Ammon's horn (tissue), 1 donor: ENCODE measurements at places on chromosomes 2 and 18.

DNA sequence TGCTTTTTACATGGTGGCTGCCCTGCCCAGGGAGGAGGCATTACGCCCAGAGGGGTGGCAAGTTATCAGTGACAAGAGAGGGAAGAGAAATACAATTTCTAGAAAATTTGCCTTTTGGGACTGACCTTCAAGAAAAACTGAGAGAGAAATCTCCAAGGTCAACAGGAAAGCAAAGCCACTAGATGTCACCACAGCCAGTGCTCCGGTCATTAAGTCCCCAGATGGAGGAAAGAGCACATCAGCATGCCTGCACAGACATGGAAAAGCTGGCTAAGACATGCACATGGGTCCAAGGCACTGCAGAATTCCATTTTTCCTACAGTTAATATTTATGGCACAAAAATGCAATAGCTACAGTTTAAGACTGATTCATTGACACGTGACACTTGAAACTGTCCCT lies 21.0 kb downstream of the FHL2 start:
- DNase-seq, result no peak

GRCh38 chr2:230812033-230812432 lies 52.7 kb upstream of the ITM2C start:
- no peak for DNase-seq

- no peak for DNase-seq
Measured at GRCh38 chr18:67608191-67608590, 91.7 kb upstream of the DSEL start.

DNA sequence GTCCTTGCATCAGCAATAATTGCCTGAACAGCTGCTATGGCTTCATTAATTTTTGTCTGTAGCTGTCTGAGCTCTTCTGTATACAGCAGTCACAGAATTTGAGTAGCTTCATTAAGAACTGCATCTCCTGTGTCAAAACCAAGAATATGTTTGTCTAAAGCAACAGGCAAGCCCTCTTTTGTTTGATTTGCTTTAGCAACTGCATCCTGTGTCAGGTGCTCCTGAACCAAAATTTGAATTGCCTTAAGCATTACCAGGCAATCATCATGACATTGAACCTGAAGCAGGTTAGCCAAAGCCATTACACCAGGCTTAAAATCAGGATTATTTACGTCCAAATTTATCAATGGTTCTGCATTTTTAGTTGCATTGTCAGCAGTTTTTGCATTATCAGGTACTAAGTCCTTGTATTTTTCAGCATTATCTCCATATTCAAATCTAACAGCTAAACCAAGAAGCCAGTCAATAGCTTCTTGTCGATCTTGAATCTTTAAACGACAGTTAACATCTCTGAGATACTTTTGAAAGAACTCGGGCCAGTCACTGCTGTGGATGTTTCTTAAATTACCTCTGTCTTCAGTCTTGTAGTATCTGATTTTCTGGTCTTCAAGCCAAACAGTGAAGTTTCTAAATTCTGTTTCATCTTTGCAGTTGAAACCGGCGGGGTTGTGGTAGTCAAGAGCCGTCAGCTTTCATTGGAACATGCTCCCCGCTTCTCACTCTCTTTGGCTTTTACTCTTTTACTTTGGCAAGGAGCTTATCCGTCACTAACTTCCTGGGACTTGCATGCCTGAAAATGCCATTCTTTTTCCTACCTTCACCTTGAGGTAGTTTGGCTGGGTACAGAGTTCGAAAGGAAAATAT lies 42.2 kb downstream of the MERTK start:
- no peak for DNase-seq

GRCh38 chr2:238684362-238685326 lies 163.2 kb upstream of the TWIST2 start:
- DNase-seq, result peak; percentile 28

DNA sequence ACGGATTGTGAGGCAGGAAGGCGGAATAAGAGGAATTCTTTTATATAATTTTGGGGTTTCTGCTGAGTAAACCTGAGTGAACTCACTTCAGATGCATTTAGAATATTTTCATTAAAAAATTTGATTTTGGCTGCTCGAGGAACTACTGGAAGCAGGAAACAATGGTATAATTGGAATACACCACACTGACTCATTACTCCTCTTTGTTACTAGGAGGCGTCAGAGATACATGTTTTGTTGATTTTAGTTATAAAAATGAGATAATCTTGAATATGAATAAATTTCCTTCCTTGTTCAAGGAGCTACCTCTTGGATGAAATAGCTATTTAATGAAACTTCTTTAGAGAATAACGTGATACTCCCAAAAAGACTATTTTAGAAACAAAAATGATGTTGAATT lies 97.4 kb downstream of the ANKRD36 start:
- DNase-seq, result no peak

DNA sequence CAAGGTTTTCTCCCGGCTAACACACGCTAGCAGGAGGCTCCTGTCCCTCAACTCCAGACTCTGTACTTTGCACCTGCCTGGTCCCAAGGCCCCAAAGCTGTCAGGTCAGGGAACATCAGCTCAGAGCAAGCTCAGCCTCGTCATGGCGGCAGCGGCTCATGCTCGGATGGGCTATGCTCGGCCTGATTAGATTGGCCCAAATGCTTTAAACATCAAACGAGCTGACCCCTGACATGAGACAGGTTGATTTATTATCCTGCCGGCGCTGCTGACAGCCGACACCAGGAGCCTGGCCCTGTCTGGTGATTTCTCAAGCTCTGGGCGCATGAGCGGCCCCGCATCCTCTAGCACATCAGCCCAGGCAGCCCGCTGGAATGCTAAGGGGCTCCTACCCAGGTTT lies 436.4 kb downstream of the EIPR1 start:
- DNase-seq, result no peak

DNA sequence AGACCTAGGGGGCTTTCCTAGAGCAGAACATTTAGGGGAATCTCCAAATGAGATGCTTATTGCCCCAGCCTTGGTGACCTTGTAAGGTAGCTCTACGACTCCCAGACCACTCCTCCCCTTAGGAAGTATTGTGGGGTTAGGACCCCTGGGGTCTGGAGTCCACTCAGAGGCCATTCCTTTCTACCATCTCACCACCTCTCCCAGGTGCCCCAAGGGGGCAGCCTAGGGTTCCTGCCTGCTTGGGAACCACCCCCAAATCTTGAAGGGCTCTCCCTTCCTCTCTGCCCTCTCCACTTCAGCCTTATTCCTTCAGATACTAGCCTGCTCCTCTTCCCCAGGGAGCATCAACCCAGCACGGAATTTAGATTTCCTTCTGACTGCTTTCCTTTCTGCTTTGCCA lies 17.5 kb upstream of the EXOC6B start:
- DNase-seq, result no peak

DNA sequence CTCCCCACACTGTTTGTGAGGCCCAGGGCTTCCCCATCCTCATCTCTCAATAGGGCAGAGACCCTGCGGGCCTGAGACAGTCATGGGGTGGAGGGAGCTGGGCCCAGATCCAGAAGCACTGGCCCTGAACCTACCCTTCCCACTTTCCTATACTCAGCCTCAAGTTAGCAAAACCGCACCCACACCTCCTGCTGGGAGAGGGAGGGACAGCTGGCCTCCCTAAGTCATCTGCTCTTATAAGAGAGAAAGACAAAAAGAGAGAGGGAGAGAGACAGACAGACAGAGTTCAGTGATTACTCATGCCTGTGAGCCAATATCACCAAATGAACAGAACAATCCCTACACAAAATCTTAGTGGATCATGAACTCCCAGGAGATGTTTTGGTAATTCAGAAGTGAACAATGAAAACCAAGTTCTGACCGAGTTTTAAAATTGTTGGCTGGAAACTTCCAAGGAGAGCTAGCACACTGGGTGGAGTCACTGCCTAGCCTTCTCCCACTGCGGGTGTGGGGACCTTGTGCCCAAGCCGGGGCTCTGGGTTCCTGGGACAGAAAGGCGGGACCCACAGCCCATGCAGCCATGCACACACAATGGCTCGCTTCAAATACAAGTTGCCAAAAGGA lies 130.5 kb downstream of the PXDN start:
- no peak for DNase-seq

DNA sequence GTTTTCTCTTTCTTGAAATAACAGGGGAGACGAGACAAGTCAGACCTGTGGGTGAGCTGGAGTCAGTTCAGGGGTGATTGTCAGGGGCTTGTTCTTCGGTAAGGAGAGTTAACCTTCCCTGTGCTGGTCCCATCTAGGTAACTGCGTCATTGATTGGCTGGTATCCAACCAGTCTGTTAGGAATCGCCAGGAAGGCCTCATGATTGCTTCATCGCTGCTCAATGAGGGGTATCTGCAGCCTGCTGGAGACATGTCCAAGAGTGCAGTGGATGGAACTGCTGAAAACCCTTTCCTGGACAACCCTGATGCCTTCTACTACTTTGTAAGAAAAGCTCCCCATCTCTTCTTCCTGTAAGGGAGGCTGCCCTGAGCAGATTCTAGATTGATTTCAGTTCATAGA lies 21.3 kb downstream of the PLEK start:
- no peak for DNase-seq

DNA sequence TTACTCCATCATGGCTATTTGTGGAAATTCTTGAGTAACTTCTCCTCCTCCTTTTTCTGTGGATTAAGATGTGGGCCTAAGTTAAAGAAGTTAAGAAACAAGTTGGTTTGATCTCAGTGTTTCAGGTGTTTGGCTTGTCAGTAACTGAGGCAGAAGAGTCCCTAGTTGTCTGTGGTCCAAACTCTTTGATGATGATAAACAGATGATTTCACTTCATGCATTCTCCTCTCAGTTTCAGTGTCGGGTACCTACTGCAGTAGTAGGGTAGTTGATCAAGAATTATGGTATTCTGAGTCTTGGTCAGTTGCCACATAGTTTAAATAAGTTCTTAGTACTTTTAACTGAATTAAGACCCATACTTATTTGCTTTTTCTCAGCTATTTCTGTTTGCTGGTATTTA lies 85.6 kb downstream of the NCOA1 start:
- DNase-seq, result no peak

- DNase-seq, result no peak
Measured at GRCh38 chr2:129872446-129872845, 107.0 kb upstream of the RAB6C start.
